ENCODE measurements at places on chromosomes 2 and 18.
A peak's percentile ranks its signal among the peaks of the same experiment; 100 is the strongest.

DNA sequence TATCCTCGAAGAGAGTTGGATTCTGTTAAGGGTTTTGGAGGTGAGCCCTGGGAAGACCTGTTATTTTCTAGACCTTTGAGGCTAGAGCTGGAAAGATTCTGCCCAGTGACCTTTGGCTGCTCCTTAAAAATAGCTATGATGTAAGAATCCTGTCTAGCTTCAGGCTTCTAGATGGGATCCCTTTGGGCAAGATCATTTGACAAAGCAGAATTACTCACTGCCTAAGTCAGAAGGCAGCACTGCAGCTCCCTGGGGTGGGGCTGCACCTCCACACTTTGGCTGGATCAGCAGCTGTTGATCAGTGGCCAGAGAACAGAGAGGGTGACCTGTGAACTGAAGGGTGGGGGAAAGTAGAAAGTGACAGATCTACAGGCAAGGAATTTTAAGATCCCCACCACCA, 103.8 kb downstream of the ASAP2 start:
- DNase-seq, result no peak

DNA sequence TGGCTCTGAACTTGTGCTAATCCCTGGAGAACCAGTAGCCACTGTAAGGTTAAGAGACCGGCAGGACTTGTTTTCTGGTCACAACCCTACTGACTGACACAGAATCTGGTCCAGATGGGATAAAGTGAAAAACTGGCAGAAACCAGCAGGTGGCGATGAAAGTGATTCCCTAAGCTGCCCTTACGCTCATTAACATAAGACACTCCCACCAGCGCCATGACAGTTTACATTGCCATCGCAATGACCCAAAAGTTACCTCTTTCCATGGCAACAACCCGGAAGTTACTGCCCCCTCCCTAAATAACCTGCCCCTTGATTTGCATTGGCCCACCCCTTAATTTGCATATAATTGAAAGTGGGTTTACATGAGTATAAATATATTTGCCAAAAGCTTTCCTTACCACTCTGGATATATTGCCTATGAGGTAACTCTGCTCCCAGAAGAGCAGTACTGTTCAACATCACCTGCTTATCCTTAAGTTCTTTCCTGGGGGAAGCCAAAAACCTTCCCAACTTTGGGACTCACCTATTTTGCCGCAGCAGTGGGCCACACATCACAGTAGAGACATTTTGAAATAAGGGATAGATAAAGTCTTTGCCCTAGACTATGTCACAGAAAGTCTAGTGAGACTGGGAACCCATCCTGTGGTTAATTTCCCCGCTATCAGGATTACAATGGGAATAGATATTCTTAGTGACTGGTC, 35.8 kb upstream of the AFF3 start:
- DNase-seq, result peak; percentile 68

DNA sequence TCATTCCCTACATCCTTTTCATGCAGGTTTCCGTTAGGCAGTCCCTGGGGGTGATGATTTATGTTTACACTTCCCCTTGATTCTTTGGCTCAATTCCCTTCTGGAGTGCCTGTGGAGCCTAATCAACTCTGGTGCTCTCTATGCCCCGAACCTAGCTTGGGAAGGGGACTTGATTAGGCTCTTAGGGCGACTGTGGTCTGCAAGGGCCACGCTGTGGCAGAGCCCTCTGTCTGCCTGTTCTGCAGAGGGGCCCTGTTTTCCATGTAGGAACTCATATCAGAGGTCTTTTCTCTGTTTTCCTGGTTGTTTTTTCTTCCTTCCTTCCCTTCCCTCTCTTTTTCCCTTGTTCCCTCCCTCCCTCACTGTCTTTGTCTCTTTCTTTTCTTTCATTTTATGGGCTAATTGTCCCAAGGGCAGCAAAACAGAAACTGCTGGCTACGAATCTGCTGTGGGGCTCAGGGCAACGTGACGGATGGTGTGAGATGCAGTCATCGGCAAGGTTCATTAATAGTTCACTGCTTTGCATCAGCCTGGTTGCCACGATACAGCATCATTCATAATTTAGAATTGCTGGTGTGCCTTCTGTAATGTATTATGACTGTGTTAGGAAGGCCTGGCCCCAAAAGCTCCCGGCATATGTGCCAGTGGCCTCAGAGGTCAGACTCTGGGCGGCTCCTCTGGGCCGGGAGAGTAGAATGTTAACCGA, 134.5 kb downstream of the NAPG start:
- no peak for DNase-seq

- DNase-seq, result no peak
Observed at GRCh38 chr2:129812654-129813053, 166.8 kb upstream of the RAB6C start.

- no peak for DNase-seq
Observed at GRCh38 chr2:126264625-126265024, 391.3 kb upstream of the GYPC start.

GRCh38 chr18:58452454-58453166, 176.3 kb downstream of the ALPK2 start:
- no peak for DNase-seq

DNA sequence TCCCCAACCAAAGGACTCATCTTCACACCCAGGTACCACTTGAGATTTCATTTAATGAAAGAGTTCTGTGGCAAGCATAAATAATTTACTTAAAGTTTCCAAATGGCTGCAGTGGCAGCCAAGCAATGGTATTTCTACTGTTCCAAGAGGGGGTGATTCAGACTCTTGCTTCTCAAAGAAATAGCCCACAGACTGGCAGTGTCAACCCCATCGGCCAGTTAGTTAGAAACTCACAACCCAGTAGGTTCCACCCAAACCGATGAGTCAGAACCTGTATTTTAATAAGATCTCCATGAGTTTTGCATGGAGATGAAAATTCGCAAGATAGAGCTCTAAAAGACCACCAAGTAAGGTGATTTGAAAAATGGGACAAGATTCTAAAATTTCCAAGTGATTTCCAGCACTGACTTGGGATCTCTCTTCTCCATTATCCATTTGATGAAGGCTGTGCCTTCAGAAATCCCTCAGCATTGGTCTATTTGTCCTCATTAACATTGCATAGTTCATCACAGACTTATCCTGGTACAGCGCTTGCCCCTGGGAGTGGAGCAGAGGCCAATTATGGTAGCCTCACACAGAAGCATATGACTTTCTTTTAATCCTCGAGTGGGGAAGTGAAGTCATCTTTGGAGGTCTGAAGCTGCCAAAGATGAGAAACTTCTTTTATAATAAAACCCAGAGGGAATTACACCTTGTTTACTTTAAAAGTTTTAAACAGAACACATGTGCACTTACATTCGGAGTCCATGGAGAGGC, 361.4 kb upstream of the ID2 start:
- no peak for DNase-seq

All from NT2/D1 (cell line).